ENCODE measurements at places on chromosomes 7 and 10.

DNA sequence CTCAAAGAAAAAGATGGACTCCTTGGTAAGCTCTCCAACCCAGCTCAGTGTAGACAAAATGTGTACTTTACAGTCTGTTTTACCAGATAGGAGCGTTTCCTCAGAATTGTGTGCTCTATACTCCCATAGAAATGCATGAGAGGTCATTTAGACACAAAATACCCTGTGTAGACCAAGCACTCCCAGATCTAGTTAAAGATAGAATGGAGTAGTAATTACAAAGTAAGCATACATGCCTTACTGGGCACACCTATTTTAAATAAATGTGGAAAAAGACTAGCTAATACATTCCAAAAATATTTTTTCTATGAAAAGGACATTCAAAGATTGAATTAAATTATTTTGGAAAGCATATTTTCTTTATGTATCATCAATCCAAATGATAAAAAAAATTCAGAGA, 271.9 kb upstream of the DGKB start:
- DNase-seq: no peak

- DNase-seq: peak; percentile 85
These were observed 31.6 kb downstream of the OGDH start for GRCh38 chr7:44637788-44638594.

DNA sequence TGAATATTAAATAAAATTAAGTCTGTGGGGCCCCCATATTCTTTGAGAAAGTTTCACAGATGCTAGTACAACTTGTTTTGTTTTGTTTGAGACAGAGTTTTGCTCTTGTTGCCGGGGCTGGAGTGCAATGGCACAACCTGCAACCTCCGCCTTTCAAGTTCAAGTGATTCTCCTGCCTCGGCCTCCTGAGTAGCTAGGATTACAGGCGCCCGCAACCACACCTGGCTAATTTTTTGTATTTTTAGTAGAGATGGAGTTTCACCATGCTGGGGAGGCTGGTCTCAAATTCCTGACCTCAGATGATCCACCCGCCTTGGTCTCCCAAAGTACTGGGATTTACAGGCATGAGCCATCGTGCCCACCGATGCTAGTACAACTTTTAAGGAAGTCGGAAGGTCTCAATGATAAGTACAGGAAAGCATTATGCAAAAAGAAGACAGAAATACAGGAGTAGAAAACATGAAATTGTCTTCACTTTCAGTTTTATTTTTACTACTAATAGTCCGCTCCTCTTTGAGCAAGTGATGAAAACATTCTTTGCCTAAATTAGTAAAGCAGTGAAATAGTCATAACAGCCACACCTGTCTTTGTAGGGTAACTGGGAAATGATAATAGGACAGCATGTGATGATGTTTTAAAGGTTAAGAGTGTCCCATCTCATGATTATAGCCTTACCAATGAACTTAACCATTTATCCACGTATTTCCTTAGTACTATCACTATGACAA, 147.5 kb downstream of the SEMA3D start:
- no peak for DNase-seq

- DNase-seq: no peak
These were observed 8.9 kb downstream of the MSS51 start for GRCh38 chr10:73424478-73424877.

DNA sequence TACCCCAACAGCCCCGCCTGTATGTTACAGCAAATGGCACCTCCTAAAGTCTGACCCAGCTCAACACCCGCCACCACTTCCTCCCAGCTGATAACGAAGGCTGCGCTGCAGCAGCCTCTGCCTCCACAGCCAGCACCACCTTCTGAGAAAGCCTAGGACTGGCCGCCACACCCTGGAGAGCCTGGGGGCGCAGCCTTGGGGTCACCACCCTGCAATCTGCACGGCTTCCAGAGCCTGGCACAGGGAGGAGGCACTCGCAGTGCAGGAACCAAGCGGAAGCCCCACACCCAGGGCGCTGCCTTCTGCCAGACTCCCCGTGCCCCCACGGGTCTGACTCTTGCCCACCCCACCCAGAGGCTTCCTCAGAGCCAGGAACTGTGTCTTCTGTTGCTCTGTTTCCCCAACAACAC, 112.5 kb downstream of the MAD1L1 start:
- DNase-seq: peak; percentile 74

GRCh38 chr7:40219917-40220316, 85.1 kb downstream of the SUGCT start:
- DNase-seq: no peak

- no peak for DNase-seq
These were observed 137.6 kb downstream of the NRP1 start for GRCh38 chr10:33196710-33197491.

DNA sequence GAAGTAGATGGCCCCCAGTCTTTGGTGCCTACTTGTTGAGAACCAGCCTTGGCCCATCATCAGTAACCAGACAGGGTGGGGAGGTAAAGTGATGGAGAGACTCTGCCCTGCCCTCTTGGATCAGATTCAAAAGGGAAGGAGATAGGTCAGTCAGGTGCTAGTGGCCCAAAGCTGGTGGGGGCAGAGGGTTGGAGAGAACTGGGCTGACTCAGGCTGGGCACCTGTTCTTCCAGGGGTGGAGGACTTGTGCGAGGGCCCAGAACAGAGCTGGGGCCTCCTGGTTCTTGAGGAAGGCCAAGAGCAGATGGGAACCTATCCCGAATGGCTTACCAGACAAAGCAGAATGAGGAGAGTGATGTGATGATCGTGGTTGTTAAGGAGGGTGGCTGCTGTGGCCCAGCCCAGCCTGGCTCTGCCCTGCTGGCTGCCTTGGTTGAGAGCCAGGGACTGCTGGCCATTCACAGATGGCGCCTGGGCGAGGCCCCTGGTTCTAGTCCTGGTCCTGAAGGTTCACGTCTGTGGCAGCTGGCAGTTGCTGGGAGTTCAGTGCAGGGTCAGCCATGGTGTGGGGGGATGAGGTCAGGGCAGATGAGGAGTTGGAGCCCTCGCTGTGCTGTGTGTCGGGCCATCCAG, 36.6 kb downstream of the PALD1 start:
- no peak for DNase-seq

- DNase-seq: no peak
These were observed 63.0 kb downstream of the PIP4K2A start for GRCh38 chr10:22651276-22651980.

- DNase-seq: no peak
These were observed 58.2 kb downstream of the ENTPD1 start for GRCh38 chr10:95814011-95814727.

DNA sequence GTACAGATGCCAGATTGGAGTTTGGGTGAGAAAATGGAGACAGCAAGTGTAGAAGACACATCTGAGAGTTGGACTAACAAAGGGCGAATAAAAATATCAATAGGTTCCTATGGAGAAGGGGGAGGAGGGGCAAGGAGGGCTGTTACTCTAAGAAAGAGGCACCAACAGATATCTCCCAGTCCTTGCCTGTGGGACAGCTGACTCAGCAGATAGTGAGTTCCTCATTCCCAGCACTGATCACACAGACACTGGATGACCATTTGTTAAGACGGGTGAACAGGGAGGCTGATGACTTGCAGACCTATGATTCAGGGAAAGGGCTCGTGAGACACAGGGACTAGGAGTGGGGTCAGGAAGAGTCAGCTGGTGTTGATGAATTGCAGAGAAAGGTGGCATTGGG, 5.7 kb upstream of the PRR15 start:
- no peak for DNase-seq

- DNase-seq: peak; percentile 47
These were observed 980 bp downstream of the ADAM8 start for GRCh38 chr10:133275684-133276092.

GRCh38 chr7:35556515-35557471, 138.1 kb downstream of the HERPUD2 start:
- no peak for DNase-seq

DNA sequence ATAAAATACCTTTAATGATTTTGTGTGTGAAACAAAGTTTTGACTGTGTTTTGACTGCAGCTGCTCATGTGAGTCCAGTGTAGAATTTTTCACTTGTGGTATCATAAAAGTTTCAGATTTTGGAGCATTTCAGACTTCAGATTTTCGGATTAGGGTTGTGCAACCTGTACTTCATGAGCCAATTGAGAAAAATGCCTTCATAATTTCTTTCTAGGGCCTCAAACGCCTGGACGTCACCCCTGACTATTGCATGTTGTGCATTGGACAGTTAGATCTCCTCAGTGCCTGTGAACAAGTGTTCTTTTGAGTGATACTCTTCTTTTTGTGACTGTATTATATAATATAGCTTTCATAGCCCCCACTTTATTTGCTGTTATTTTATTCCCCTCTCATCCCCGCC, 161.1 kb downstream of the AUTS2 start:
- DNase-seq: no peak

- DNase-seq: no peak
These were observed 1061.8 kb upstream of the LRRTM3 start for GRCh38 chr10:65864036-65864435.

DNA sequence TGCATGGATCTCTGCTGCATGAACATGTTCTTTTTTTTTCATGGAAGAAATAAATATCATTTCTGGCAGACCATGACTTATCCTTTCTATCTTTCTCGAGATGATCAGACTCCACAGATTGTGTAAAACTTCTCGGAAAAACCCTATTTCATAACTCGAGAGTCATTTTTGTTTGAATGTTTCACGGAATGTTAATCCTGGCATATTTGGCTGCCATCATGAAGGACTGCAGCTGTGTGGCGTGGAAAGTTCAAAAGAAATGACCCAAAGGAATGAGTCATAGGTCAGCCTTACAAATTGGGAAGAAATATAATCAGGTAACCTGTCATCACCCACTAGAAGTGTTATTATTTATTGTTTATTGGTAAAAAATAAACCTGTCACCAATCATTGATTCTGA, 566.8 kb downstream of the SDK1 start:
- DNase-seq: no peak

DNA sequence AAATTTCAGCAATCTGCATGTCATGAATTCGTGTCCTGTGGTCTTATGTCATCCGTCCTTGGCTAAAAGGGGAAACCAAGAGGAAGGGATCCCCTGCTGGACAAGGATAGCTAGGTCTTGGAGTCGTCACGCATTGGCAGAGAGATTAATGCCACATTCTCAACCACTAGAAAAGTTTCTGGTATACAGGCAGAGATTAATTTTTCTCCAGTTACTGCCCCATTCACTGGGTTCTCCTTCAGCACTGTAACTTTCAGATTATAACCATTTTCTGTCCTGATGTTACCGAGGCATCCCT, 1060.6 kb upstream of the AUTS2 start:
- DNase-seq: no peak

DNA sequence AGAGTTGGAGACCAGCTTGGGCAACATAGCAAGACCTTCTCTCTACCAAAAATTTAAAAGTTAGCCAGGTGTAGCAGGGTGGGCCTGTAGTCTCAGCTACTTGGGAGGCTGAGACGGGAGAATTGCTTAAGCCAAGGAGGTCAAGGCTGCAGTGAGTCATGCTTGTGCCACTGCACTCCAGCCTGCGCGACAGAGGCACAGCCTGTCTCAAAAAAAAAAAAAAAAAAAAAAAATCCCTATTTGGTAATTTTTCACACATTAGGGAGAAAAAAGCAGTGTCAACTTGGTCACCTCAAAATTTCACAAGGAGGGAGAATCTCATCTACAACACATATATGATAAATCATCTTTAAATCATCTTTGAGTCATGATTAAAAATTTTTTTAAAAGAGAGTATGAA, 6.4 kb upstream of the ZNF398 start:
- no peak for DNase-seq

DNA sequence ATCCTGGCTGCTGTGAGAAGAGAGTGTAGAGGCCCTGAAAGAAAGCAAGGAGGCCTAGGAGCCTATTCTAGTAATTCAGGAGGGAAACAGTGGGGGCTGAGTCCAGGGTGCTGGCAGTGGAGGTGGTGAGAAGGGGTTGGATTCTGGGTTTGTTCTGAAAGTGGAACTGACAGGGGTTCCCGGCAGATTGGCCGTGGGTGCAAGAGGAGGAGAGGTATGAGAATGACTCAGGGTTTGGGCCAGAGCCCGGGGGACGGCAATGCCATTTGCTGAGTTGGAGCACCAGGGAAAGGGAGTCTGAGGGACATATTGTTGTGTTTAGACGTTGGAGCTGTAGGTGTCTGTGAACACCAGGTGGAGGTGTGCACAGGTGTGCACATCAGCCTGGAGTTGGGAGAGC, 38.5 kb downstream of the NPTX2 start:
- DNase-seq: no peak

GRCh38 chr7:1360521-1360971, 98.7 kb downstream of the MICALL2 start:
- DNase-seq: no peak

- DNase-seq: peak; percentile 40
These were observed 45.0 kb downstream of the ZCCHC24 start for GRCh38 chr10:79400146-79401004.

DNA sequence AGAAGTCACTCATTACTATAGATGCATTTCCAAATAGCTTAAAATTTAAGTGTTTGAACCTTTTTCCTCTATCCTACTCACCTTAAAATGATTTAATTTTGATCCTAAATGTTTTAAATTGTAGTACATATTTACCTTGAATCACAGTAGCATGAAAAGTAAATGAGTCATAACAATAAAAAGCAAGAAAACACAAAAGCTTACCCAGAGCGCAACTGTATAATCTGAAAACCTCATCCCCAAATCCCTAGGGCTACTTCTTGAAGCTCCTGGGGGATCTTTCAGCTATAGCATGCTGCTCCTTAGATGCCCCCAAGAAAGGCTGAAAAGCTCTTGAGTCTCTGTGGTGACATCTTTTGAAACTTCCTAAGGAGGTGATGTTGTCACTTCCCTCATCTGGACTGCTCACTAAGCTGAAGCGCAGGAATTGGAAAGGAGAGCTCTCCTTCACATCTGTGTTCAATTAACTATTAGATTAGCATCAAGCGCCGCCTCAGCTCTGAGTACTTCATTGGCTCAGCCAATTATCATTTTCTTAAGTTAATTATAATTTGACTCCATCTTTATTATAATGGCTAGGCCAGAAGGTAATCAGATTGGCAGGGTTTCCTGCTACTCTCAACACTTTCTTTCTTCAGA, 60.2 kb downstream of the SEMA3E start:
- DNase-seq: no peak

- DNase-seq: no peak
These were observed 264.4 kb downstream of the SORCS1 start for GRCh38 chr10:106900016-106900652.

GRCh38 chr7:140292438-140292837, 105.9 kb downstream of the SLC37A3 start:
- DNase-seq: no peak

DNA sequence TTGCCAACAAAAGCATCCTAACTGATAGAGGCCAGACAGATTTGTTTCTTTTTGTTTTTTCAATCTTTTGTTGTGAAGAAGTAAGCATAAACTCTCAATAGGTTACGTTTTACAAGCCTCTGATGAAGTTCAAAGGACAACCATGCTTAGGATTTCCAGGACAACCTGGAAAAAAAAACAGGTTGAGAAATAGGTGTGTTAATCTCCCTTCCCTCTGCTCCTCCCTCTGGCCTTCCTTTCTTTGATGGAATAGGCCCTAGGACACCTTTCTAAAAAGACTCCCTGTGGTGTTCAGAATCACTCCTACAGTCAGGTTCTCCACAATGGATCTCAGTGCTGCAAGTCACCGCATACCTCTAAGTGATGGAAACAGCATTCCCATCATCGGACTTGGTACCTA, at the start of gene AKR1D1:
Gene AKR1D1 (plus strand): TSS at position 264 of the 400 bp plus-strand sequence. CDS start 60 bp downstream, at position 324.
- DNase-seq: no peak

Measured in activated CD4-positive, alpha-beta T cell treated with anti-CD3 and anti-CD28 coated beads, Interleukin-2, amount 10 ng/mL, durations not matched to agents 7 days and 5 days (primary cell).